ENCODE measurements at places on chromosomes 3 and 15. TPM values are rescaled to one million over a fixed set of nuclear protein-coding genes. Genes with fewer than 3 reads are reported as not detected.

Gene SOX14
- polyA plus RNA-seq, result not detected

Gene IREB2
- 8.3 TPM for polyA plus RNA-seq

Gene MYD88
- 20.8 TPM for polyA plus RNA-seq

Gene CCDC39
- polyA plus RNA-seq, result not detected

Gene INSYN1
- 39.6 TPM for polyA plus RNA-seq

- no peak for DNase-seq
Measured at GRCh38 chr3:123961508-123961856, 453 bp upstream of the CCDC14 start.

GRCh38 chr3:140916603-140917002 is 25.0 kb upstream of the SLC25A36 start:
- no peak for DNase-seq

GRCh38 chr3:2635511-2635910 is 474.7 kb downstream of the IL5RA start:
- DNase-seq, result no peak

GRCh38 chr15:88231909-88232644 is 24.5 kb downstream of the NTRK3 start:
- DNase-seq, result no peak

GRCh38 chr15:79373728-79374127 is 58.4 kb upstream of the MINAR1 start:
- DNase-seq, result no peak

DNA sequence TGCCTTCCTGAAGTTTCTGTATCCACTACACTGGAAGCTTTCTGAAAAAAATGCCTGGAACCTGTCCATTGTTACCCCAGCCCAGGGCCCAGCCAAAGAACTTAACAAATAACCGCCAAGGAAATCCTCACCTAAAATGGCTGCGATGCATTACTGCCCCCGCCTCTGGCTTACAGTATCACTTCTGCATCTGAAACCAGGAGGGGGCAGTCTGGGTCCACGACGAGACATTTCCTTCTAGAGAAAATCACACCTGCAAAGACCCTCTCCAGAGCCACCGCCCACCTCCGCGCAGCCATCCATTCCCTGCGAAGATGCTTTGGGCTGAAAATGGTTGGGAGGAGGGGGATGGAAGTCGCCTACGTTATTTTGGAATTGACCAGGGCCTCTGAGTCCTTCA is 22.4 kb upstream of the CELF6 start:
- peak; percentile 43 for DNase-seq

DNA sequence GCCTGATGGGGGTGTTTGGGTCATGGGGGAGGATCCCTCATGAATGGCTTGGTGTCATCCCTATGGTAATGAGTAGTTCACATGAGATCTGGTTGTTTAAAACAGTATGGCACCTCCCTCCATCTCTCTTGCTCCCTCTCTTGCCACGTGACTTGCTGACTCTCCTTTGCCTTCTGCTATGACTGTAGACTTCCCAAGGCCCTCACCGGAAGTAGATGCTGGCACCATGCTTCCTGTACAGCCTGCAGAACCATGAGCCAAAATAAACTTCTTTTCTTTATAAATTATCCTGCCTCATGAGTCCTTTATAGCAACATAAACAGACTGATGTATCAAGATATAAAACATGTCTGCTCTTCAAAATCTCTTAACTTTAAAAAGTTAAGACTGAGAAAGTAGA is 96.1 kb downstream of the TFDP2 start:
- no peak for DNase-seq

GRCh38 chr3:105767776-105768175 is 101.0 kb downstream of the CBLB start:
- no peak for DNase-seq

DNA sequence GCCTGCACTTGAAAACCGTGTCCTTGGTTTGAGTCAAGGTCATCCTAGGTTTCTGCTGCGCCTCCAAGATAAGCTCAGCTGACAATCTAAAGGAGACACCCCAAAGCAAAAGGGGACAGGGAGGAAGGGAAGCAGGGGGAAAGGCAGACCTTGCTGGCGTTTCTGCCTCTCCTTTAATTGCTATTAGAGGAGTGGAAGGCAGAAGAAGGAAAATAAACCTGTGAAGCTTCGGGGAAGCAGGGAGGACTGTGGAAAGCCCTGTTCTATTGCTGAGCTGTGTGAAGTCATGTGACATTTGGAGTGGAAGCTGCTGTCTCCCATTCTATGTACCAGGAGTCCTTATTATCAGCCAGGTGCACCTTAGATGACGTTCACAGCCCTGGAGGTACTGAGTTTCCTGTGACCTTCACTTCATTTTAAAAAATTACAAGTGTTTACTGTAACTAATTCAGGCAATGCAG is 21.5 kb upstream of the CHD2 start:
- no peak for DNase-seq

DNA sequence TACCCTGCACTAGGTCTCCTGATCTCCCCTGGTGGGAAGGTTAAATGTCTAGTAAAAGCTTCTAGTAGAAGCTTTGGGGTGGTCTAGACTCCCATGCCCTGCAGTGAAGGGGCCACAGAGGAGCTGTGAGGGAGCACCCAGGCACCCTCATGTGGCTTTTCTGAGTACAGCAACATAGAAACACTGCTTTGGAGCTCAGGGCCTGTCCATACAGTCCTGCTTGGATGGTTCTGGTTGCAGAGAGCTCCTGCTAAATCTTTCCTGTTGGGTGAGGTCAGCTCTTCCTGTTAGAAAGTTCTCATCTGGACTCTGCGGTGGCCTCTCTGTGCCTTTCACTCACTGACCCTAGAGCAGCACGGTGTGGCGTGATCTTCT is 47.8 kb downstream of the GPD1L start:
- DNase-seq, result peak; percentile 24

DNA sequence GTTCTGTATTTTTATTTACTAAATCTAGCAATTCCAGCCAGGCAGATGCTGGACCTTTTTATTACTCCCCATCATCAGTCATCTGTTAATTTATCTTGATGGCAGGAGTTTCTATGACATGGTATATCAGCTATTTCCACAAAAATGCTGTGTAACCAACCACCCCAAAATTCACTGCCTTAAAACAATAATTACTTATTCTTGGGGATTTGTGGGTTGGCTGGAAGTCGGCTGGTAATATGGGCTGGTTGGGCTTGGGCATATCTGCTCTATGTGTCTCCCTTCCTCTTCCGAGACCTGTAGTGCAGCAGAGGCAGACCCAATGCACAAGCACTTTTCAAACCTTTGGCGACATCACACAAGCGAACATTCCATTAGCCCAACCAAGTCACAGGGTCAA is 92.1 kb upstream of the UBE2E1 start:
- no peak for DNase-seq

- DNase-seq, result no peak
Measured at GRCh38 chr3:17394541-17395155, 347.8 kb downstream of the TBC1D5 start.

DNA sequence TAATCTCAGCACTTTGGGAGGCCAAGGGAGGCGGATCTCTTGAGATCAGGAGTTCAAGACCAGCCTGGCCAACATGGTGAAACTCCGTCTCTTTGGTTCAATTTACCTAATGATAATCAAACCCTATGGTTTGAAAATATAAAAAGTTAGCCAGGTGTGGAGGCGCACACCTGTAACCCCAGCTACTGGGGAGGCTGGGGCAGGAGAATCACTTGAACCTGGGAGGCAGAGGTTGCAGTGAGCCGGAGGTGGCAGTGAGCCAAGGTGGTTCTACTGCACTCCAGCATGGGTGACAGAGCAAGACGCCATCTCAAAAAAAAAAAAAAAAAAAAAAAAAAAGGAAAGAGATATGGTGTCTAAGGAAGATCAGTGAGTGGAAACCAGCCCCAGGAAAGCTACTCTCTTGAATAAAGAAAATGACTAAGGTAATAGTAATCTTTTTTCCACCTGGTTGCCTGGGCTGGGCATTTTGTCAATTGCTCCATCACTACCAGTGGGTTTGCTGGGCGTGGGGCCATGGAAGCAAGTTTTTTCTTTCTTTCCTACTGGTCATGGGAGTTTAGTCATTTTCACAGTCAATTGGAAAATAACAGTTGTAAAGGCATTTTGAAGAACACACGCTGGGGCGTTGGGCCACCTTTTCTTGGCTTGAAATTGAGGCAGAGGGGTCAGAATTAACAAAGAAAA is 387.6 kb upstream of the RGMA start:
- no peak for DNase-seq

DNA sequence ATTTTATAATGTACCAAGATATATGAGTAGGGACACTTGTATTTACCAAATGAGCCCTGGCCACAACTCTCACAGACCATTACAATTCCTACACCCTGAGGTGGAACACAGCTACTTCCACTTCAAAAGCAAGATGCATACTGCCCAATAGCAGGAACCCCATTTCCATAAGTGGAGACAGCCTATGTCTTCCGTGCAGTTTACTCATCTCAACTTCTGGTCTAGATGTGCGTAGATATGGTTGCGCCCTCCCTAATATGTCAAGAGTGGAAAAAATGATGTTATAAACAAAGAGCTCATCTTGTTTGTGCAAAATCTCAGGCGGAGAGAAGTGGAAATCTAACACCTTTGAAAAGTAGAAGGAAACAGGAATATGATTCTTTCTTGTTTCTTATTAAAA is 44.6 kb downstream of the RAB27A start:
- DNase-seq, result no peak

DNA sequence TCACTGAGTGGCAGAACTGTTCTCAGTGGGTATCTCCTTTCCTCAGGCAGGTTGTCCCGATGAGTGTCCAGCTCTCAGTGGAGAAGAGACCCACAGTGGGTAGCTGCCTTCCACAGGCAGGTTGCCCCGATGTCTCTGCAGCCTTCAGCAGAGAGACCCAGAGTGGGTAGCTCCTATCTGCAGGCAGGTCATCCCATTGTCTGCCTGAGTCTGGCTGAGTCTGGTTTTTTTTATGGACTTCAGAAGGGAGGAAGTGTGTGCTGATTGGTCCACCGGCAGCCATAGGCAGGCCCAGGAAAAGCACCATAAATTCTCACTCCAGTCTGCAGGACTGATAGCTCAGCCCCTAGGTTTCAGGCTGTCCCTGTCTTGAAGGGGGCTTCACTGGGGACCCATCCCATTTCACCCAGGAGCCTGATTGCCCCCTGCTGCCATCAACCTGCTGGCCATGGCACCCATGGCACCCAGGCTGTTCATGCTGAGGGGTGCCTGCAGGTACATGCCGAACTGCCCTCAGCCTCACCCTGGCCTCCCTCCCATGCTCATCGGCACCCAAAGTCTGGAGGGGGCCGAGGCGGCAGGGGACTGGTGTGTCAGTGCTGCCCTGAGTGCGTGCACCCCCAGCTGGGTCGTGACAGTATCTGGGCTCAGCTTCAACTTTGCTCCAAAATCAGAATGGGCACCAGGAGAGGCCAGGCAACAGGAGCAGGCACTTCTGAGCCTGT is 3.6 kb upstream of the LIMD1 start:
- DNase-seq, result no peak

- DNase-seq, result no peak
Measured at GRCh38 chr3:11624704-11625375, 18.9 kb downstream of the VGLL4 start.

Measured in kidney (tissue), 22 donors.